ENCODE measurements at places on chromosomes 6 and 20.

DNA sequence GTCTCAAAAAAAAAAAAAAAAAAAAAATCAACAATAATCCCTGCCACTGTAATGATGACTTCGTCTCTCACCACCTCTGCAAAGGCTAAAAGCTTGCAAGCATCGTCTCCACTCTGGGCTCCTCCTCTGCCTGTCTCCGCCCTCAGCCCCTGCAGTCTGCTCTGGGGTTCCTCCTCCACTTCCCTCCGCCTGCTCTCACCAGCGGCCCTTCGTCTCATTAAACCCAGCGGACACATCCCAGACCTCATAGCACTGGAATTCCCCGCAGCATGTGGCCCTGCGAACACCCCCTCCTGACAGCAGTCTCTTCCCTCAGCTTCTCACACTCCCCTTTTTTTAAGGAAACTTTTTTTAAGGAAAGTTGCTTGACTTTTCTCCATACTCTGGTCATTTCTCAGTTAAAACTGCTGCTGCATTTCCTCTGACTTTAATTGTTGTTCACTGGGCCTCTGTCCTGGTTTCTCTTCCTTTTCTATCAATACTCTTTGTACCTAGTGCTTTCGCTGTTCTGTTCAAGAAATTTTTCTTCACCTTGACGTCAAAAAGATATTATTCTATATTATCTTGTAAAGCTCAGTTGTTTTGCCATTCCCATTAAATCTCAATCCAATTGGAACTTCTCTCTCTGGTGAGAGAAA is 70.9 kb upstream of the PLEKHG1 start:
- no peak for DNase-seq

- peak; percentile 27 for DNase-seq
These were observed 74.5 kb downstream of the MACROD2 start for GRCh38 chr20:14069796-14070195.

GRCh38 chr6:13535306-13535705 is 39.1 kb upstream of the SIRT5 start:
- DNase-seq: no peak

- DNase-seq: no peak
These were observed 141.4 kb downstream of the CENPW start for GRCh38 chr6:126481319-126481718.

Measured in epithelial cell of prostate (primary cell).